ENCODE measurements at places on chromosomes 4 and X.

DNA sequence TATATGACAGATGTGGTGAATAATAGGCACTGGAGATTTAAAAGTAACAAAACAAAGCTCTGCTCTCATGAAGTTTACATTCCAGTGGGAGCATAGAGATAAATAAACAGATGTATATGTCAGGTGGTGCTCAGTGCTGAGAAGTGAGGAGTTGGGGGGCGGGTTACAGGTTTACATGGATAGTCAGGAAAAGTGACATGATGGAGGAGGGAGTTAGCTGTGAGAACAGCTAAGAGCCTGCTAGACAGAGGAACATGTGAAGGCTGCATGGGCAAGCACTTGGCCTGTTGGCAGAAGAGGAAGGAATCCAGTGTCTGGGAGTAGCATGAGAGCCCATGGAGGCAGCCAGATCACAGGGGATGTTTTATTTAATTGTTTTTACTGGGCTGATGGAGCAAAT is 10.2 kb upstream of the TMEM156 start:
- DNase-seq, result no peak

- peak; percentile 73 for DNase-seq
These were observed 33.1 kb upstream of the FGF5 start for GRCh38 chr4:80233390-80233789.

GRCh38 chr4:143354990-143355389 is 18.3 kb downstream of the GAB1 start:
- no peak for DNase-seq

GRCh38 chr4:186557486-186557885 is 2.1 kb upstream of the MTNR1A start:
- no peak for DNase-seq

GRCh38 chr4:137384476-137384875 is 147.8 kb downstream of the PCDH18 start:
- no peak for DNase-seq

DNA sequence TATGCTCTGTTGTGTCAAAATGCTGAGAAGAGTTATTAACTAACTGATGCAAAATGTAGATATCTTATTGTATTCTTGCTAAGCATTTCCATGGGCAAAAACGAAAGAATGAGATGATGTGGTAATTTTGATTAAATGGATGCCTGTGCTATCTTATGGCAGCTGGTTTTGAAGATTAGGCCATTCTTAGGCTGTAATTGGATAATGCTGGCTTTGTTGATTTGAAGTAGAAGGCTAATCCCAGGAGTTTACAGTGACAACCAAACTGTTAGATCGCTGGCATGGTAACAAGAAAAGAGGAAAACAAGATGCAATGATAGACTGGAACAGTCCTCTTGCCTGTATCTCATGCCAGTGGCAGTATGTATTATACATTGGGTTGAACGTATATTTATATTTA is 74.1 kb upstream of the WDR44 start:
- no peak for DNase-seq

DNA sequence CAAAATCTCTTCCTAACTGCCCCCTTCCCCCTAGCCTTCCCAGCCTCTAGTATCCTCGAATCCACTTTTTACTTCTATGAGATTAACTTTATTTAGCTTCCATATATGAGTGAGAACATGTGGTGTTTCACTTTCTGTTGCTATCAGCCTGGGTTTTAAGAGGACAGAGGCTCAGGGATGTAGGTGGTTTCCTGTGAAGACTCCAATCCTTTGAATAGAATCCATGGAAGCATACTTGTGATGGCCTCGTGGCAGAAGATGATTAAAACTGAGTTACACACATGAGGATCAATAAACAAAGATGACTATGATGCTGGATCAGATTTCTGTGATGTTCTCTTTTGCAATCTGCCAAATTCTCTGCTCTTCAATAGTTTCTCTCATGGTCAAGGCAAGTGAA is 29.8 kb downstream of the CD99L2 start:
- no peak for DNase-seq

DNA sequence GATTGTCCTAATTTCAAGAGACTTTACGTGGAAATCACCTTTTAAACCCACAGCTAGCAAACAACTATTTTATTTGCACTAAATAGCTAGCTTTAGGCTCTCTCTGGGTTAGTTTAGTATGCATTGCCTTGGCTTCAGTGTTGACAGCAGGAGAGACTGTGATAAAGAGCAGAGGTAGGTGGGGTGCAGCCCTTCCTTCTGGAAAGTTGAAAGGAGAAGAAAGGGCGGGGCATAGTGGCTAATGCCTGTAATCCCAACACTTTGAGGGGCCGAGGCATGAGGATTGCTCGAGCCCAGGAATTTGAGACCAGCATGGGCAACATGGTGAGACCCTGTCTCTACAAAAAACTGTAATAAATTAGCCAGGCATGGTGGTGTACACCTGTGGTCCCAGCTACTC is 29.0 kb upstream of the TMEM154 start:
- no peak for DNase-seq

- DNase-seq, result no peak
These were observed 76.7 kb upstream of the DRD5 start for GRCh38 chr4:9704551-9705332.
